Activated T-cell treated with anti-CD3 and anti-CD28 coated beads, Interleukin-2, amount 50 U/mL, for 1 hour (primary cell): ENCODE measurements at places on chromosomes 4 and X.

- no peak for DNase-seq
These were observed 161.0 kb downstream of the PPP1R2C start for GRCh38 chrX:42616981-42617380.

DNA sequence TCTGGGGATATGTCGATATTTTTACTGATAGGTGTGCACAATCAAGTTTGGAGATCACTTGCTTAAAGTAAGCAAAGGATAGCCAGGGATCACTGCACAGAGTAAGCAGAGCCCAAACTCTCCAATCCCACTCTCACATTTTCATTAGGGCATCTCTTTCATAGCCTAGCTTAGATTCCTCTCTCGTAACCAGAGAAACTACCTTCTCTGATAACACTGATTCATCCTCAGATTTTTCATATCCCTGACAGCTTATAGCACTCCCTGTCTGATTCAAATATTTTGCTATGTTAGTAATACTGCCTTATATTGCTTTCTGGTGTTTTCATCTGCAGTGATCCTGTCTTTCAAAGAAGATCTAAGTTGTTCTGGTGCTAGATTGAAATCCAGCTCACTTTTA, 123.7 kb downstream of the CBLL2 start:
- DNase-seq, result no peak

DNA sequence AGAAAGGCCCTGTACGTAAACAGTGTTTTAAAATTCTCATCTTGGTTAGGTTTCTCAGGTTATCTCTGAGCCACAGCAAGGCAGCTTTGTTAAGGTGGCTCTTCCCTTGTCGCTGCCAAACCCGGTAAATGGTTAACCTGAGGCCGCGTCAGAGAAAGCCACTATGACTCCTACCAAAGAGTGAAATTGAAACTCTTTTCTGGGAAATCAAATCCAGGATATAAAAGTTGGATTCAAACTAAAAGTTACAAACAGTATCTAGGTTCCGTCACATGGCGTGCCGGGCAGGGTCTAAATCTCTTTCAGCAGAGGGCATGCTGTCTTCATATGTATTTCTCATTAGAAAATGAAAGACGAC, 433 bp downstream of the MMAA start:
- no peak for DNase-seq

DNA sequence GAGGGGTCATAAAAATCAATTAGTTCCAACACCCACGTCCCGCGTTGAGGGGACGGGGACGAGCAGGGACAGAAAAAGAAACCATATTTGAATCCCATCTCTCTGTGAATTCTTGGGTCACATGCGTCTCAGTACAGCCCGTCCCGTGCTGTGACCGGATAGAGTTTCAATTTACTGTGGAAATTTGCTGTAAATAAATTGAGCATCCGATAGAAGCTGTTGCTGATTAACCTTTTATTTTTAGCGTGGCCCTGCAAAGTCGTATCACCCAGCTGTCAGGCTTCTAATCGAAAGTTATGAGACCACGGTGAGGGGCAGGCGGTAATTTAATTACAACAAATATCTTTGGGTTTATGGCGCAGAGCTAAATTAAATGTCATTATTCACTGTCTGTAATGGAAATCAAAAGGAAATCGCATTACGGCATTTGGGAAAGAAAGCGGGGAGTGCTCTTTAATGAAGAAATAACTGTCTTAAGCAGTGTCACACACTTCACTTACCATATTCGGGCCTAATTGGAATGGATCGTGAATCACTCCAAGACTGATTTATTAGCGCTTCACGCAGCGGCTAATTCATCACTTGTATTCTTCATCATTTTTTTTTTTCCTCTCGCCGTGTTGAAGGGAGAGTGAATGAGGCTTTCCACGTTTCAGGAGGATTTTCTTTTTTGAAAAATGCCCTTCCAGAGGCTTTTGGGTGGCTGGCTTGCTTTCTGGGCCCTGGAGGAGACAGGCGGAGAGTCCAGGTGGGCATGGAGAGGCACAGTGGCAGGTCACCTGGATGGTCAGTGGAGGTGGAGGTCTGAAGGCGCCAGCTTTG, 7.3 kb downstream of the SHOX start:
- no peak for DNase-seq

- DNase-seq, result no peak
These were observed 120.9 kb downstream of the FAM53A start for GRCh38 chr4:1563241-1563640.

- DNase-seq, result no peak
These were observed 64.5 kb downstream of the TEC start for GRCh38 chr4:48205107-48205506.

DNA sequence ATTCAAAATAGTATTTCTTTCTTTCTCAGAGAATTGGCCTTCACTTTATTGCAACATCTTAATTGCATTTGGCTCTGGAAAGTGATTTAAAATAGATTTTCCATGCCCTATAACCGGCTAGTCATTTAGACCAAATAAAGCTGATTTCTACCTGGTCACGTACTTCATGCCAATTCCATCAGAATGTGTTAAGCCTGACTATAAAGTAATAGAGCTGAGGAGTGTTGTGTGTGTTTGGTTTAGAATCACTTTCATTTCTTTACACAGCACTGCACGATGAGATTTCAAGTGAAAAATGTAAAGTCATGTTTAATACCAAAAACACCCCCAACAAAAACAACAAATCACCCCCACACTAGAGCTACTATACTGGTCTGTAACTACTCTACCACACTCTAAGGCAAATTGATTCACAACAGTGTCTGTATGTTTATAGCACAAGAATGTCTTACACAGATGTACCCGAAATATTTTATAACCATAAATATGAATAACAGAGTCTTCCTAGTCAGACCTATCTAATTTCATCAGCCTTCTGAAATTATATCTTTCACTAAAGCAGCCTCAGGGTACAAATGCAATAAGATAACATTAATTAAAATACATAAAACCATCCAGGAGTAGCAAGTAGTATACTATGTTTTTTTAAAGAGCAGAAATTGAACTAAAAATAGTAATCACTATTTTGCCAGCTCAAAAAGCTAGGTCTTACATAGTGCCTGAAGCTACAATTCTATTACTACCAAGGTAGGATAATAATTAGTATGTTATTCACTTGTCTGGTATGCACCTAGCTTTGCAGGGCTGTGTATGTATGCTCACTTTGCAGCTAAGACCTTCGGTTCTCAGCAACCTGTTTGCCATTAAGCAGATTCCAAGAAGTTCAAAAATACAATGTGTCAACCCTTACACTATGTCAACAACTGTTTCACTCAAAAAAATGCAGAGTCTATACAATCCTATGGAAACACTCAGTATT, 28.4 kb downstream of the APBB2 start:
- no peak for DNase-seq

GRCh38 chrX:16386126-16386525, 218.8 kb downstream of the MAGEB17 start:
- no peak for DNase-seq

GRCh38 chrX:20715176-20715575, 448.5 kb upstream of the RPS6KA3 start:
- DNase-seq, result no peak

GRCh38 chr4:179719766-179720450, 2277.7 kb upstream of the AGA start:
- no peak for DNase-seq

DNA sequence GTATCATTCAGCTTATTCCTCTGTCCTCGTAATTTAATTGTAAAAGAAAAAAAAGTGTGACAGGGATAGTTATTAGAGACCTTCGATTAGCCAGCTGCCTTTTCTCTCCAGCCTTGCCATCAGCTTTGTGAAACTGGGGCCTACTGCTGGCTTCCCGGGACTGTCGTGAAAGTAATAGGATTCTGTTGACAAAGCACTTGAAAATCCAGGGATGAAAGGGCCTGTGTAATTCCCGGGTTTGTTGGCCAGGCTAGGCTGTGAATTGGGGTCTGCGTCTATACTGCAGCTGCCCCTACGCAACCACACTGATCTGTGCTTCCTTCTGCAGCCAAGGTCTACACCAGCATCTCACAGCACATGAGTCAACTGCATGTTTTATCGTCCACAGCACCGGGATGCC, 120.4 kb upstream of the SCML1 start:
- DNase-seq, result no peak

DNA sequence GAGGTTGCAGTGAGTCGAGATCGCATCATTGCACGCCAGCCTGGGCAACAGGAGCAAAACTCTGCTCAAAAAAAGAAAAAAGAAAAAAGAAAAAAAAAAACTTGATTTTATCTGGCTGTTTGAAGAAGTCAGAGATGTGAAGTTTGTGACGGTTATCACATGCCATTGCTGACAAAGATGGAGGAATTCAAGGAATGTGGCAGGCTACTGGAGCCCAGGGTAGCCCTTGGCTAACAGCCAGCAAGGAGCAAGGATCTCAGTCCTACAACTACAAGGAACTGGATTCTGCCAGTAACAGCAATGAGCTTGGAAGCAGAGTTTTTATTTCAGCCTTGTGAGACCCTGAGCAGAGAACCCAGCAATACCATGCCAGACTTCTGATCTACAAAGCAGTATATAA, 24.3 kb upstream of the TET2 start:
- DNase-seq, result no peak

- DNase-seq, result no peak
These were observed 61.2 kb downstream of the METTL14 start for GRCh38 chr4:118746251-118746919.

DNA sequence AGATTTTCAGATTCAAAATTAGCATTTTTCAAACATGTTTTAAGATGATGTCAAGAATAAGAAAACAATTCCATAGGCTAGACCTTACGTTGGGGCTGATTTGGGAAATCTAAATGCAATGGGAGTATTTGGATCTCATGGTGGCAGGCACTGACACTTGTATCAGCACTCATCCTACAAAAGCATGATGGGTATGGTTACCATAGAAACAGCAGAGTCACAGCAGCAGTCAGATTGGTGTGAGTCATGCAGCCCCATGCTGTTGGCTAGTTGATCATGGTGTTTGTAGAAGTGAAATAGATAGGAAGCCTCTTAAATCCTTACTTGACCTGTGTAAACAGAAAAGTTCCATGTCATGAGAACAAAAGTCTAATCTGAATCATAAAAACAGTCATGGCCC, 1637.3 kb upstream of the PABPC4L start:
- DNase-seq, result no peak

- DNase-seq, result no peak
These were observed 53.6 kb downstream of the ETNPPL start for GRCh38 chr4:108709234-108709633.

DNA sequence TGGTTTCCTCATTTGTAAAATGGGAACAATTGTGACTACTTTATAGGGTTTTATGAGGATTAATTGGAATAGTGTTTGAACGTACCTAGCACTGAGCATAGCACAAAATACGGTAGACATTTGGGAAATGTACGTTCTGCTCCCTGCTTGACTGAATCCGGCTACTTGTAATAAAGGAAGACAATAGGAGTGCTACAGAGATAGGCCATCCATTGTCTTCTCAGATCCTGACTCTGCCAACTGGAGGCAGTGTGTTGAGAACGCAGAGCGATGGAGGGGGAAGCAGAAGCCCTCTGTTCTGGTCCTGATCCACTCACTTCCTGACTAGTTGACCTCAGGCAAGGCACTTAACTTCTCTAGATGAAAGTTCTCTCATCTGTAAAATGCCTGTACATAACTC, 26.4 kb downstream of the ENPP6 start:
- no peak for DNase-seq

DNA sequence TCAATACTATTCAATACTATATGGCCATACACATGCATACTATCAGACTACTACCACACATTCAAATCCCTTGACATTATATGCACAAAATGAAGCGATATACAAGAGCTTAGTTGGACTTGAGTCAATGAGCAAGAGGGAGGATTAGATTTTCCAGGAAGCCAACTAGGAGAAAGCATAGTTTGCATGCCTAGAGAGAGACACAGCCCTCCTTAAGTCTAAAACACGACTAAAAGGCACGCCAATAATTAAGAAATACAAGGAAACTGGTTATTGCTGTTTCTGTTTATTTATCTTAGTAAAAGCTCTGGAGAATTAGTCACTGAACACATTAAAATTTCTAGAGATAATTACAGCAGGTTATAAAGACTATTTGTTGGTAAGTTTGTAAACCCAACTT, 21.8 kb downstream of the MBNL3 start:
- no peak for DNase-seq
